Stimulated activated naive CD4-positive, alpha-beta T cell (primary cell): ENCODE measurements at places on chromosomes 11 and 22.

DNA sequence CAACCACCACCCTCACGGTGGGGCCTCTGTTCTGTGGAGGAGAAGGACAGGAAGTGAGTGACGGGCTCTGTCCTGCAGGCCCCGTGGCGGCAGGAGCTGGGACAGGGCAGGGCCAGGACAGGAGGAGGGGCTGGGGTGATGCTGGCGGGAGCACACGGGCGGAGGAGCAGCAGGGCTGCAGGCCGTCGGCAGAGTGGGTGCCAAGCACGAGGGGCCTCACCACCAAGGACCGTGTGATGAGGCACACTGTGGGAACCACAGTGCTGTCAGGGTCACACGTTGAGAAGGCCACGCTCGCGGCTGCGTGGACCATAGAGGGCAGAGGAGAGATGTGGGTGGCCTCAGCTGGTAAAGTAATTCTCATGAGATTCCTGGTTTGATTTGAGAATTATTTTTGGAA, 8.5 kb downstream of the SCO2 start:
- no peak for DNase-seq

DNA sequence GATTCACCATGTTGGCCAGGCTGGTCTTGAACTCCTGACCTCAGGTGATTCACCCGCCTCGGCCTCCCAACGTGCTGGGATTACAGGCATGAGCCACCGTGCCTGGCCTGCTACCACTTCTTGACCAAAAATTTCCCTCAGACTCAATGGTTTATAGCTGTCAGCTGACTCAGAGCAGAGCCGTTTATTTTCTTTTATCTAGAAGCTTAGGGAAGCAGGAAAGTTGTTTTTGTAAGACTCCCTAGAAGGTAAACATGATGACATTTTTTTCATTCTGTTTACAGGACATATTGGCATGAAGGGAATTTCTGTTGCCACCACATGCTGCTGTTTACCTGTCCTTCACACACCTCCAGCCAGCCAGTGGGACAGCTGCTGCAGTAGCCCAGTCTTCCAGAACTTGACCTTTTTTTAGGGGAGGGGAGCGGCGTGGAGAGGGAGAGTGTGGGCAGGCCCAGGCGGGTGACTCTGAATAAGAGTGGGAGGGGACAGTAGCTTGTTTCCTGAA, 56.1 kb upstream of the PTPRJ start:
- no peak for DNase-seq

GRCh38 chr11:79026803-79027445, 413.9 kb downstream of the TENM4 start:
- no peak for DNase-seq

DNA sequence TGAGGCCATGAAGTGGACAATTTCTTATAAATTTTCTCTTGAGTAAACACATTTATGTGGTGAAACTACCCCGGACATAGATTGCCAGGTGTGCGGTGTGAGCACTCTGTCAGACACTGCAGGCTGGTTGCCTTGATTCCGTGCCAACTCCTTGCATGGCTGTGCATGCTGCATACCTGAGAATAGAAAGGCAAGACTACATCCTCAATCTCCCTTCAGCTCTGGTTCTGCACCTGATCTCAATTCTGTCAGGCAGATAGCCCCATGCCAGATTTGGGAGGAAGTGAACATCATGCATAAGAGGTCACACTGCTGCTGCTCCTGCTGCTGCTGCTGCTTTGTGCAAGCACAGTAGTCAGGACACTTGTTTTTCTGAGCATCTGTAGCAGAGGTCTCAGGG, 42.5 kb upstream of the DEUP1 start:
- no peak for DNase-seq

GRCh38 chr22:49530671-49531367, 296.9 kb downstream of the BRD1 start:
- no peak for DNase-seq

GRCh38 chr11:126633330-126633729, 277.8 kb downstream of the ST3GAL4 start:
- DNase-seq = no peak

DNA sequence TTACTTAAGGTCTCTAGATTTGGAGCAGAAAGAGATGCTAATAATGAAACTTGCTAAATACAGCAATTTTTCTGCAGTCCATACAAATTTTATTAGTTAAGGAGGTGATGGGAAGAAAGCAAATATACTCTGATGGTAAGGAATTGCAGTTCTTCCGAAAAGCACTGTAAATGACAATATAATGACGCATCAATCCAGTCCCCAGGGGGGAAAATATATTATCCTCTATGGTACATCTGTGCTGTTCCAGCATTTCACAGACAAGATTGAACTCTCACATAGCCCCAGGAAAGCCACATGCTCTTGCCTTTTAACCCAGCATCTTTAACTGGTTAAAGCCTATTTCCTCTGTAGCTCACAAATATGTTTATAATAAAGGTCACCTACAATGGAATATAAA, 416.6 kb upstream of the CCDC90B start:
- no peak for DNase-seq

DNA sequence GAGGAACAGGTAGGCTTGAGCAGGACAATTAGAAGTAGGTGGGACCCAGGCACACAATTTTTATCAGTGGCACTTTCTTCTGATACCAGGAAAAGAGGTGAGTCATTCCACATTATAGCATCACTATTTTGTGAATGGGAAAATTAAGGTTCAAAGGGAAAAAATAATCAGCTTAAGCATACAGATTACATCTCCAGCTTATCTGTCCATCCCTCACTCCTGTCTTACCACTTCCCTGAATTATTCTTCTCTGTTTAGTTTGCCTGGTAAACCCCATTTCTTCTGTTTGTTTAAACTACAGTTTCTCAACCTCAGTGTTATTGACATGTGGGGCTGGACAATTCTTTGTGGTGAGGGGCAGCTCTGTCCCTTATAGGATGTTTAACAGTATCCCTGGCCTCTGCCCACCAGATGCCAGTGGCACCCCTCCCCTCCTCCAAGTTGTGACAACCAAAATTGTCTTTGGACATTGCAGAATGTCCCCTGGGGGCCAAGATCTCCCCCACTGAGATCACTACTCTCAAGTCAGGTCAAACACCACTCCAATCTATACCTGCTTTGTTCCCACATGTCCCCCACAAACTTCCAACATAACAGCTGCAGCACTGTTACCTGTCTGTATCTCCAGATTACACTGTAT, 8.5 kb upstream of the XBP1 start:
- no peak for DNase-seq

GRCh38 chr11:83909579-83910534, 623.7 kb upstream of the CCDC90B start:
- no peak for DNase-seq

DNA sequence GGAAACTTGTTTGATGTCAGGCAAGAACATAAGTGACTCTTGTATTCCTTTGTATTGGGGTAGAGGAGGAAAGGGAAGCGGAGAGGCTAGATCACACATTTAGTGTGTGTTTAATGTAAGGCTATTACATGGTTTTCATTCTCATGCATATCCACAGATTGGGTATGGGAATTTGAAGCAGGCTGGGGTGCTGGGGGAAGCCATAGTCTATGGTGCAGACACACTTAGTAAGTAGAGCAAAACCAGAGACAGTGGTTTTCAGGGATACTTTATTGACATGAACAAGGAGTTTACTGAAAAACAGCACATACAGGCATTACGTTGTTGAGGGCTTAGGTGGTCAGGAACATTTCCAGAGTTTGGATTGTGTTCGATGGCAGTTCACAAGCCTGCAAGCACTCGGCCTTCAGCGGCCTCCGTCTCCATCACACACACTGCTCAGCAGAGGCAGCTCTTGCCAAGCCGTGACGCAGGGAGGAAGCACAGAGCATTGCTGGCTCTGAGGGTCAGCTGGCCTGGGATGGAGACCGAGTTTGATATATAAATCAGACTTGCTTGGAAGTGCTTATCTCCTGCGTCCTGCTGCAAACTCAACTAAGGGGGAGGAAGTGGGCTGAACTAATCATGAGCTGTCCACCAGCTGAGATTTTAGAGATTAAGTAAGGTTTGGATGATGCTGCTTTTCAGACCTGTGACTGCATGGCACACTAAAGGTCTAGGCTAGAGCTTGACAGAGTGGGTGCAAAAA, 25.3 kb downstream of the SCN3B start:
- no peak for DNase-seq

GRCh38 chr11:123235656-123236261, 40.7 kb upstream of the CLMP start:
- no peak for DNase-seq

DNA sequence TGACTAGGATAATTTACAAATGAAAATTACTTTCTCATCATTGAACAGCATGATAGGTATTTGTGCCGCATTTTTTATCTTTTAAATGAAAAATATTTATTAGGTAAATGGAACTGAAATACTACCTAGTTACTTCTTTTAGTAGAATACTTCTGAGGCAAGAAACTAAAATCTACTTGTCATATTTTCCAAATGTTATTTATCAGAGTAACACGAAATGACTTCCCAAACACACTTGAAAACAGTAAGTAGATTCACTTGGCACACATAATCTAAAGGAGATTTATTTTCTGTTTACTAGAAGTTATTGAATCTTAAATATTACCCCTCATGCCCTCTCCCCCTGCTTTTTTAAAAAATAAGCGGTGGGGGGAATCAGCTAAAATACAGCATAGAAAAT, 2.3 kb downstream of the QSER1 start:
- DNase-seq = no peak

DNA sequence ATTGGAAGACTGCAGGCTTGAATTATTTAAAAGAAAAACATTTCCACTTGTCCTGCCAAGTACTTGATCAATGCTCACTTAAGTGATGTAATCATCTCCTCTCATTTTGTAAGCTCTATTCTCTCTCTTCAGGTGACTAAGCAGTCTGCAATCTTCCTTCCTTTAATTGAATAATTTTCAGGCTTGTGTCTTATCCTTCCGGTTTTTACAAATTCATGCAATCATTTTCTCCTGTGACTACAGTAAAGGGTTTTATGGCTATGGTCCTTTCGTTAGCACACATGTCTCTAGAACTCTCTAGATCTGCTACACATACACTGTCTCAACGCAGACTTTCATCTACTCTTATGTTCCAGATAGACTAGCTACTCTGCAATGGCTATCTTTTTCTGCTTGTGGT, 12.6 kb upstream of the UPB1 start:
- no peak for DNase-seq

DNA sequence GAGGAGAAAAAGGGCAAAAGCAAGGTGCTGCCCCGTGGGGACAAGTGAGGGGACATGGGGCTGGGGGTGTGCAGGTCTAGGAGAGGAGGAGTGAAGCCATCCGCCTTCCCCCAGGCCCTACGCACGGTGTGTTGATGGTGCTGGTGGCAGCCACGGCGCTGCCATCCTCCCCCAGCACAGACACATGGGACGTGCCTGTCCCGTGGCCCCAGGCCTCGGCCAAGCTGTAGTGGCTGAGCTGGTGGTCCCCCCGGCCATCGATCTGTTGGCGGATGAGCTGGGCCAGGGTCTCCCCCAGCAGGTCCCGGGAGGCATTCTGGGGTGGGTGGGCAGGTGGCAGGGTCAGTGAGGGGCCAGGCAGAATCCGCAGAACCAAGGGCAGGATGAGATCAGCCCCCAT, 18.9 kb downstream of the GGT5 start:
- no peak for DNase-seq

DNA sequence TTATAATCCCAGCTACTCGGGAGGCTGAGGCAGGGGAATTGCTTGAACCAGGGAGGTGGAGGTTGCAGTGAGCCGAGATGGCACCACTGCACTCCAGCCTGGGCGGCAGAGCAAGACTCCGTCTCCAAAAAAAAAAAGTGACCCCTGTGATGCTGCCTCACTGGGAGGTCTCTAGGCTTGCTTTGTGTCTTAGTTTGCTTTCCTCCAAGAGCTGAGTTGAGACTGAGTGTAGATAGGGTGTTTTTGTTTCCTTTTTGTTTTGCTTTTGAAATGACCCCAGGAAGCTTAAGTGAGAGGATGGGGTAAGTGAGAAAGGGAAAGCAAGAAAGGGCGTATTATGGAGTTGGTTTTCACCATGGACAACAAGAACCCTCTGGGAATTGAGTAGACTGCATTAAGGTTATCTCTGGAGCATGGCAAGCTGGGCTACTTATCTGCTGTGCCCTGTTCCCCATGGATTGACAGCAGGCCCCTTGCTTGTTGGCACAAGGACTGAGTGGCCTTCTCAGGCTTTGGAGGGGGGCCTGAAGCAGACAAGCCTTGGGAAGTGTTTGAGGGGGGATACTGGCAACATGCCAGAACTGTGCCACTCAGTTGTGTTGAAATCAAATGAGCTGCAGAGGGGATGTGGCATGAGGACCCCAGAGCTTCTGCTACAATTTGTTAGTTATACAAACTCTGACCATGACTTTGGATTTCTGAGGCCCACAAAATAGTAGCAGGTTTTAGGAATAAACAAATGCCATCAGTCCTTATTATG, 300.6 kb upstream of the C11orf87 start:
- DNase-seq = no peak

DNA sequence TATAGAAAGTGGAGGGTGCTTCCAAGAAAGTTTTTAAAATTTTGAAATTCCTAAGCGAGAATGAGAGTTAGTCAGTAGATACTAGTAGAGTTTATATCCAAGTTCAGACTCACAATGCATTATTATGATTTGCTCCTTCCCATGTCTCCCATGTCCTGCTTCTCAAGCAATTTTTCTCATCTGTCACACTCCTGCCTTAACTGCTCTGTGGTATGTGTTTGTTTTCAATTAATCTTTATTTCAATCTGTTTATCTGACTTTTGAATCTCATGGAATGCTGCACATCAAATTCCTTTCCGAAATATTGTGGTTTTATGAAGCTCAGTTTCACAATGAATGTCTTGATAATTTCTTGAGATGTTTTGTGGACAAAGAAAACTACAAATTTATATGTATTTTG, 18.1 kb downstream of the THY1 start:
- DNase-seq = no peak

GRCh38 chr11:34280945-34281872, 76.6 kb downstream of the ABTB2 start:
- DNase-seq = no peak

GRCh38 chr11:115284773-115285172, 219.4 kb downstream of the CADM1 start:
- DNase-seq = no peak

DNA sequence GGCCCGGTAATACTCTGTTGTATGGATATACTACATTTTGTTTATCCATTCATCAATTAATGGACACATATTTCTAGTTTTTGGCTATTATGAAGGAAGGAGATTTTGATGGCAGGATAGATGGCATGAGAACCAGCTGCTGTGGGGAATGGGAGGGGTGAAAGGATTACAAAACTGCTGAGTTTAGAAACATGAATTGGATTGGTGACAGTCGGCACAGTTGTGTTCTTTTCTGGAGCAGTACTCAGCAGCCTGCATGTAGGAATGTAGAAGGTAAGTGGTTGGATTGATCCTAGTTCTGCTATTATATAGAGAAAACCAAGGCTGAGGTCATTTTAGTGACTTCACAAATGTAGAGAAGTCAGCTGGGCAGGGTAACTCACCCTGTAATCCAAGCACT, 7.1 kb downstream of the PAAF1 start:
- no peak for DNase-seq

DNA sequence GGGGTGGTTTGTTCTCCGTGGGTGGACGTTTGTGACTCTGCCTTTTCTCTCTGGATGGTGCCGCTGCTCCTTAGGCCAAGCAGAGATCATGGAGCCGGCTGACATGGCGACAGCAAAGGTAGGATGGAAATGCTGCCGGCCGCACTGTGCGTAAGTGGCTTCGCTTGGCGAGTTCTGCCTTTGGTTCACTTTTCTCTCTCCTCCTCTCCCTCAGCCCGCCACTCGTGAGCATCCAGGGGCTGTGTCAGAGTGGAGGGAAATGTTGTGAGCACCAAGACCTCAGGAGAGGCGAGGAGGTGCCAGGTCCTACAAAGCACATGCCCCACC, 80.5 kb downstream of the GRAMD1B start:
- no peak for DNase-seq
